Vein endothelial cell (primary cell): ENCODE measurements at places on chromosomes 12 and 14. TPM values are rescaled to one million over a fixed set of nuclear protein-coding genes. Genes with fewer than 3 reads are reported as not detected.

The NUDT14 gene
- 36.2 and 72.2 TPM in 2 replicates for total RNA-seq

The RNF212B gene
- total RNA-seq: not detected in 2 replicates

The FAM186B gene
- total RNA-seq: 0.48 and 0.65 TPM in 2 replicates

The LRRK2 gene
- total RNA-seq: 0.33 and 2.0 TPM in 2 replicates

The MFAP5 gene
- total RNA-seq: 0.33 TPM in 1 of 2 replicates, not detected in the other

The PMCH gene
- 0.65 and 0.76 TPM in 2 replicates for total RNA-seq

The LYZ gene
- not detected in 2 replicates for total RNA-seq

The HSPB8 gene
- 3.9 and 7.0 TPM in 2 replicates for total RNA-seq

The AQP5 gene
- total RNA-seq: 0.29 TPM in 1 of 2 replicates, not detected in the other

The KRT4 gene
- not detected in 2 replicates for total RNA-seq

The MAP3K12 gene
- 18.9 and 21.5 TPM in 2 replicates for total RNA-seq
